A549 (cell line): ENCODE measurements at places on chromosomes 5 and 9.

DNA sequence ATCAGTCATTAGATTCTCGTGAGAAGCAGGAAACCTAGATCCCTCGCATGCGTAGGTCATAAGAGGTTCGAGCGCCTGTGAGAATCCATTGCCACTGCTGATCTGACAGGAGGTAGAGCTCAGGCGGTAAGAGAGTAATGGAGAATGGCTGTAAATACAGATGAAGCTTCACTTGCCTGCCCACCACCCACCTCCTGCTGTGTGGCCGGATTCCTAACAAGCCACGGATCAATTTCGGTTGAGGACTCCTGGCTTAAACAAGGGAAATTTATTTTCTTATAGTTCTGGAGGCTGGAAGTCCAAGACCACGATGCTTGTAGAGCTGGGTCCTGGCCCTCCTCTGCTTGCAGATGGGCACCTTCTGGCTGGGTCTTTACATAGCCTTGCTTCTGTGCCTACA lies 200.4 kb downstream of the PCSK5 start:
- DNase-seq = no peak

GRCh38 chr5:7872517-7873130 lies 3.7 kb downstream of the MTRR start:
- no peak for DNase-seq

- DNase-seq = no peak
Measured at GRCh38 chr5:171847026-171847425, 61.4 kb downstream of the SMIM23 start.

DNA sequence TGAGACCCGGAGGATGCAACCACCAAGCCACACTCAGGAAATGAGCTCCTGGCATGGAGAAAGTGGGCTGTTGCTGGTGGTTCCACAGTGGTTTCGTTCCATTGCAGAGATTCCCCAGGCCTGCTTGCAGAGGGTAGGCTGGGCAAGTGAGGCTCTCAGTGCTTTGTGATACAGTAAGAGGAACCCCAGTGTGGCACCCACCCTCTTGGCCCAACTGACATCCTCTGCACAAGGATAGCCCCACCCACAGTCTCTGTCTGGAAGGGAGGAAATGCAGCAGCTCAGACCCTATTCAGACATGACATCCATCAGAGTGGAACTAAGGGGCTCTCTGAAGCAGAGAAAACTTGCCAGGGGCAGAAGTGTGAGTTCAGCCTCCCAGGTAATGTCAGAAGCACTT lies 69.6 kb upstream of the FSTL4 start:
- no peak for DNase-seq

GRCh38 chr5:135993880-135994636 lies 34.7 kb upstream of the TGFBI start:
- peak; percentile 78 for DNase-seq

- DNase-seq = no peak
Measured at GRCh38 chr9:4171261-4171900, 128.5 kb downstream of the GLIS3 start.

GRCh38 chr5:65830856-65831255 lies 95.5 kb upstream of the ERBIN start:
- DNase-seq = no peak

- DNase-seq = no peak
Measured at GRCh38 chr9:82135106-82135505, 146.5 kb downstream of the SPATA31D1 start.

DNA sequence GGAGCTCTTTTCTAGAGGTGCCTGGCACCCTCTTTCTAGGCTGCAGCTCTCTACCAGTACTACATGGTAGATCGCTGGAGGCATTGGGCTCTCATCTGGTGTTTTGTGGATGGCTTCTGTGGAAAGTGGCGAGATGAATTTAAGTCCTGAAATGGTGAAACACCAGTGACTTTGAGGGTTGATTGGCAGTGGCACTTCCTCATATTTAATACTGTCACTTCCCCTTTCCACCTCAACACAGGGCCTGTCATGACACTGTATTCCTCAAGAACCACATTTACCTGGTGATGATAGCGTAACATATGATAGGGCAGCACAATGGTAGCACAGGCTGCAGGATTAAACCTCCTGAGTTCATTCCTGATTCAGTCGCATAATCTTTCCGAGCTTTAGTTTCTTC lies 132.1 kb downstream of the KDM4C start:
- DNase-seq = no peak

DNA sequence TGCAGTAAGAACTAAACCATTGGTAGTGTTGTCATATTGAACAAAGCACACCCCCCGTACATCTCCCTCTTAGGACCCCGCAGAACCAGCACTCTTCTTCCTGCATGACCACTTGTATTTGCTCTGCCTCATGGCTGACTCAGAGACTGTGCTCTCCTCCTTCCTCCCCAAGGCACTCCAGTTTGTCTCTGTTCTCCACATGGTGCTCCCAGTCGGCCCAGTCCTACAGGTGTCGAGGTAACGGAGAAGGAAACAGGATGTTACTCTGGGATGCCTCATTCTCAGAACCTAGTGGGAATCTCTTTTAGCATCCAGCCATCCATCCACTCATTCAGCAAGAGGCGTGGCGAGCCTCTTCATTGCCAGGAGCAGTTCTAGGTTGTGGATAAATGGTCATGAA lies 97.0 kb upstream of the NIPAL4 start:
- no peak for DNase-seq

- DNase-seq = peak; percentile 63
Measured at GRCh38 chr5:135426102-135427082, 20.8 kb downstream of the DCANP1 start.

DNA sequence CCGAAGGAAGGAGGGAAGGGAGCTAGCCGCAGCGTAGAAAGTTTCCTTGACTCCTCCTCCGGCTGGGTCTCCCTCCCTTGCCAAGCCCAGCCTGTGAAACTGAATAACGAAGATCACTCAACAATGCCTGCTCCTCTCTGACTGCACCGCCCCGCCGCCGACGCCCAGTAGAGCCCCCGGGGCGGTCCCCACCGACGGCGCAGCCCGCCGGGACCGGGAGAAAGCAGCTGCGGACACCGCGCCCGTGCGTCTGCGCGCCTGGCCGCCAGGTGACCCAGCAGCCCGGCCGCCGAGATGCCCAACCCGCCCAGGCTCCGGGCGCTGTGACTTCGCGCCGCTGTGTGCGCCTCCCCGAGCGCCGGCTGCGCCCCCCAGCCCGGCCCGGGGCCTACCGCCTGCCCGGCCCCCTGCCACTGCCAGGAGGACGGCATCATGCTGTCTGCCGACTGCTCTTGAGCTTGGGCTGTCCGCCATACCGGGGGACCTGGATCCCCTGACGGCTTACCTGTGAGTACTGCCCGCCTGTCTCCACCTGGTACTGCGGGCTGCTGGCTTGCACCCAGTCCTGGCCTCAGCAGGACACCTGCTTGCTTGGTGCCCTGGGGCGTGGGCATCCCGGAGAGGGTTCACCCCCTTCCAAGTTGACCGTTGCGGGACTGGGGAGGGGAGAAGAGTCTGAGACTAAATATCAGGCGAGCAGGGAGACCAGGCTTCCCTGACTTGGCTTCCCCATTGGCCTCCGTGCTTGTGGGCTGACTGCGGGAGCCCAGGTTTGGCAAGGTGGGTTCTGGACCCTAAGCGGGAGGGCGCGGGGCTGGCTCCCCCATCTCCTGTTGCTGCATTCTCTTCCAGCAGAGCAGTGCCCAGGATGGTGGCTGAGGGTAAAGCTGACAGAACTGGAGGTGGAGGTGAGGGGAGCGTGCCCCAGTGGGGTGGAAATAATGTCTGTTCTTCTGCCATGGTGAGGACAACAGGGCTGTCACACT lies 26.2 kb upstream of the SPTLC1 start:
- DNase-seq = no peak

GRCh38 chr9:121757281-121757585 lies 105.8 kb downstream of the DAB2IP start:
- DNase-seq = no peak

DNA sequence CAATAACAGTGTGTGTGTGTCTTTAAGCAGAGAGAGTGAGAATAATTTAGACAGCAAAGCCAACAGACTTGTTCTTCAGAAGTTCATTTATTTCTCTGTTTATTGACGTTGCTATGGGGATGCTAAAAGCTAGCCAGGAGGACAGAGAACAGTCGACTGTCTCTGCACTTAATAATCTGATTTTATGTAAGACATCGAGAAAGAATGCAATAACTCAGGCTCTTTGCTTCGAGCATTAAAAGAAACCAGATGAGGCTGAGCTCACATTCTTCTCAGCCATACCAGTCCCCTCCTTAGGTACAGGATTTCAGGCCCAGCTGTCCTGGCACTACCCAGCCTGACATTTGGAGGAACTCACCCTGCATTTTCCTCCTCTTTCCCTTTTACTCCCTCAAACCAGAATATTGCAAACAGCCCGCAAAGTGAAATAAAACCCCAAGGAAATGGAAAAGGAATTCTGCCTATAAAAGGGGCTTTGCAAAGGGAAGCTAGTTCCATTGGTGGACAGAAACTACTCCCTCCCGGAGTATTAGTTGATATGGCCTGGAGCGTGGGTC lies 44.5 kb upstream of the DPYSL3 start:
- DNase-seq = no peak

GRCh38 chr5:150458802-150459557 lies 9.4 kb upstream of the RPS14 start:
- peak; percentile 81 for DNase-seq

- no peak for DNase-seq
Measured at GRCh38 chr5:170570476-170570875, 66.7 kb downstream of the KCNIP1 start.

- DNase-seq = no peak
Measured at GRCh38 chr9:74573640-74574191, 76.6 kb downstream of the RORB start.

GRCh38 chr5:36610621-36611020 lies 4.2 kb downstream of the SLC1A3 start:
- DNase-seq = no peak

DNA sequence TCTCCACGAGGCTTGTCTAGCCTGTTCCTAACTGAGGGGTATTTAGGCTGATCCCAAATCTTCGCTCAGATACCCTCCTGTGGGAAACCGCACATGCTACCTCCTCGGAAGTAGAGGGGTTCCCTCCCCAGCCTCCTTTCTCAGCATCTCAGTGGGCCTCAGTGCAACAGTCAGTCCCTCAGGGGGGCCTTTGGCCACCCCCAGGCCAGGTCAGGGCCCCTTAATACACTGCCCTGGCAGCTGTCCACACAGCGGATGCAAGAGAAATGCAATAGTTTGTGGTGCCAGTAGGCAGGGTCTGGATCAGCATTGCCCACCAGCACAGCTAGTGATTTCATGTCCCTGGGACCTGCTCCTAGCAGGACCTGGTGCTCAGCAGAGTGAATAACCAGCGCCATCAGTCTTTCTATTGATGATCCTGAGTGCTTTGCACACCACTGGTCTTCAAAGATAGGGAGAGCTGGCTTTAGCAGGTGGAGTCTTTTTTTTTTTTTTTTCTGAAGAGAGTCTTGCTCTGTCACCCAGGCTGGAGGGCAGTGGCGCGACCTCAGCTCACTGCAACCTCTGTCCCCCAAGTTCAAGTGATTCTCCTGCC lies 7.5 kb downstream of the PLPP7 start:
- DNase-seq = no peak

GRCh38 chr5:61115968-61116367 lies 46.3 kb downstream of the SMIM15 start:
- DNase-seq = no peak

- DNase-seq = no peak
Measured at GRCh38 chr5:171669571-171669970, 116.0 kb upstream of the SMIM23 start.

GRCh38 chr5:11387382-11387781 lies 516.9 kb downstream of the CTNND2 start:
- DNase-seq = no peak

GRCh38 chr5:121377461-121377860 lies 474.2 kb upstream of the FTMT start:
- DNase-seq = no peak

GRCh38 chr5:31375999-31376720 lies 155.7 kb downstream of the DROSHA start:
- no peak for DNase-seq

DNA sequence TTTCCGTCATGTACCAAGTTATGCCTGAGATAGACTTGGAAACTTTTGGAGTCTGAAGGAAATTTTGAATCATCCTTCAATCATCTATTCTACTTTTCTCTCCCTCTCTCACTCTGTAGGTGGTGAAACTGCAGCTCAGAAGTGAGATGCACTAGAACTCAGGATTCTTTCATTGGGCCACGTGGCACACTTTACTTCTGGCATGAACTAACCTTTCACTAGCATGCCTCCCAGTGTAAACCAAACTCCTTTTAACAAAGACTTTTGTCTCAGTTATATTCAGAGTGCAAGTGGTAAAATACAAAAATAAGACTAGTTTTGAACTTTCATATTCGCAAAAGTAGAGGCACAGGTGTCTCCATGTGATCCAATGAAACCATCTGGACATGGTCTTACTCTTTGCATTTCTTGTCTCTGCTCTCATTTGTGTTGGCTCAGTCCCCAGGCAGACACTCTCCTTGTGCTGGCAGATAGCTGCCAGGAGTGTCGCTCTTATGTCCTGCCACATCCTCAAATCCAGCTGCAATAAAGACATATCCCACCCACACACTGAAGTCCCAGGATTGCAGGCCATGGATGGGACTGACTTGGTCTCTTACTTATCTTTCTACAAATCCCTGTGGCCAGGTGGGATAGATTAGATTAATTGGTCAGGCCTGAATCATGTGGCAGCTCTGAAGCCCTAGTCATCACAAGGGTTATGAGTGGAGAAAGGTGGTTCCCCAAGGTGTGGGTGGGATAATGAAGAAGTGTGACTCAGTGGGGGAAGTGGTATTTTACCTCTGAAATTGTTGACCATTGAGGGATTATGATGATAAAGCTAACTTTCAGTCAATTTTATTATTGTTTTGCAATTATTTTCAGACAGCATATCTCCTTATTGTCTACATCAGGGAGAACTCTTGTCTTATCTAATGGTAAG lies 267.5 kb downstream of the GABRB2 start:
- DNase-seq = no peak

DNA sequence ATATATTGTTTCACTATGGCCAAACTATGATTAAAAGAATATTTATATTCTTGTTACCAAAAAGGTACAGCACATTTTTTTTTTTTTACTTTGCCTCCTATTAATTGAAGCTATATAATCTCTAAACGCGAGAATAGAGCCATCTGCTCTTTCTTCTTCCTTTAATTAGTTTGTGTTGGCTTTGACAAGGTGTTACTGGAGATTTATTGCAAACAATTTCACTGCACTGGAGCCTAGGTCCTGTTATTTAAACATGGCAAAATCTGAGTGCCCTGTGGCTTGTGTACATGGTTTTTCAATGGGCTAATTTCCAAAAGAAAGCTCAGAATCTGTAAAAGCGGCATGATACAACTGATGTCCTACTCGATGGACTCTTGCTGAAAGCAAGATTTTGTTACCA lies 40.8 kb upstream of the GABRG2 start:
- no peak for DNase-seq

DNA sequence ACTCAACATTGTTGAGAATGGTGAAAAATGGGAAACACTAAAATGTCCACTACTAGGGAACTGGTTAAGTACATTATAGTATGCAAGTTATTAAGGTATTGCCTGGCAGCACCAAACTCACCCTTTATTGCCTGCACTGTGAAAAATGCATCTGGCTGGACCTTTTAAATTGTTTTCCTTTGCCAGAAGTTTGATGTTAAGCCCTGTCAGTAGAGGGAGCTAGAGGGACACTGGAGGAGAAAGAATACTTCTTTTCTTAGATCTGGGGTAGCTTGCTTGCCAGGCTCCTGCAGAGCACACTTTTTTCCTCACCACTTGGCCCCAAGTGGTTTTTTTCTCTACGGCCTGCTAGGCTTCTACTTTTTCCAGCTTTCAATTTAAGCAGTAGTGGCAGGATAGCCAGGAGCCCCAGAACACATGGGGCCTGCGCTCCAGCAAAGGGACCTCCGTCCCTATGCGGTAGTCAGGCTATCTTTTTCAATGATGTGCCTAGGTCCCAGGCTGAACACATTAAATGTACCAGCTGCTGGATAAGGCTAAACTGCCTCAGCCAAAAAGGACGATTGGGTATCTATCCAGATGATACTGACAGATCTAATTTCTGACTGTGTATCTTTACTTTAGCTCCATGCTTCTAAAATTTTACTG lies 8.0 kb upstream of the HABP4 start:
- peak; percentile 56 for DNase-seq
